ENCODE measurements at places on chromosomes 6 and 20.

DNA sequence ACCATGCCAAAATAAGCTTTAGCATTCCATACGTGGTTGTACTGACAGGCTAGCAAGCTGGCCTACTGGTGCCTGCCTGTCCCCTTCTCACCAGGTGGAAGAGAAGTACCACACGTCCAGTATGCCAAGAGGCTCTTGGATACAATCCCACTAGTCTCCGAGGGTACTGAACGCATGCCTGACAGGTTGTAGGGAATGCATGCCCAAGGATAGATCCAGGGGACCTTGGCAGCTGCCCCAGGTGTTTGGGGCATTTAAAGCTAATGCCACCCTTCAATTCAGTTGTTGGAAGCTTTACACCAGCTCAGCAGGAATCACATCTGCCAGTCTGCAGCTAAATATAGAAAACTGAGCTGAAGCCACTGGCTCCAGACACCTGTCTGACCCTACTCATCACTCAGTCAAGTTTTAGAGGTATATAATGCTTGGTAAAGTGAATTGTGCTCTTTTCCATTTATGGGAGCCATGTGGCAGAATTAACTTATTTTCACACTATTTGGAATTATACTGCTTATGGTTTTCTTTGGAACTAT, 4.9 kb downstream of the TUBB2B start:
- no peak for DNase-seq

DNA sequence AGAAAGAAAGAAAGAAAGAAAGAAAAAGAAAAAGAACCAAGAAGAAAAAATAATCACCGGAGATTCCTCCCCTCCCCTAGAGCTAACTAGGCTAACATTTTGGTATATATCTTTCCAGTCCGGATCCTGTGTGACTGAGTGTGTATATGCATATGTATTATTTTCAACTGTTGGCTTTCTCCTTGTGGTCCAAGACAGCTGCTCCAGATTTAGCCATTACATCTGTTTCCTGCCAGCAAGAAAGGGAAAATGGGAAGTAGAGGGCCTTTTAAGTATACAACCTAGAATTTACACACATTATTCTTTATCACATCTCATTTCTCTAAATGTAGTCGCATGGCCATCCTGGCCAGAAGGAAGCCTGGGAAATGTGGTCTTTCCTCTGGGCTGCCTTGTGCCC, 15.2 kb downstream of the SLC52A3 start:
- no peak for DNase-seq

GRCh38 chr6:23696992-23697391, 429.0 kb upstream of the NRSN1 start:
- DNase-seq = no peak

DNA sequence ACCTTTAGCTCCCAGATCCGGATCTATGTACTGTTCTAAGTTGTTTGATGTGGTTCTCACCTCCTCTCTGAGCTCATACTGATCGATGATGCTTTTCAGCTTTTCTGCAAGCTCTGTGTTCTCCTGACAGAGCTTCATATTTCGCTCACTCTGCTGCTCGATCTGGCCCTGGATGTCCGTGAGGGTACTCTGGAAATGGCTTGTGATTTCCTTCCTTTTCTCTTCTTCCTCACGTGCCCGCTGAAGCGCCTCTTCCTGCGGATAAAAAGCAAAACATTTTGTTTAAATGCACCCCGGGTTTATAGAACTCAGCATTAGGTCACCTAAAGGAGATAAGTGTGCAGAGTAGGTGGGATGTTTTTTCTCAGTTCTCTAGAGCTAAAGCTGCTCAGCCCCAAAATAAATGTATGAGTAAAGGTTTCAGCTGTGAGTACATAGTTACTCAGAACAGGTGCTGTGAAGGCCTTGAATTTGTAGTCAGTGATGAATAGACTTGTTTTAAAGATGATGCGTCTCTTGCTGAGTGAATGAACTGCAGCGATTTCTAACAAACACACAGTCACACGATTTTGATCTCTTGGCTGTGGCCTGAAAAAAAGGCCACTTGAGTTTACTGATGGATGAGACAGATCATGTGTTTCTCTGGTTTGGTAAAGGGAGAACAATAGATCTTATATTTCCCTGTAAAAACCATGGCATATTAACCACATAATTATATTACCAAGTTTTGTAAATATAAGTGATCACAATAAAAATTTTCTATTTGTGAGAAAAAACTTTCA, 29.1 kb downstream of the TXLNB start:
- DNase-seq = peak; percentile 43

- no peak for DNase-seq
Observed at GRCh38 chr6:41286544-41287346, at the start of gene TREM1. TSS of gene TREM1 (minus strand) at chr6:41286682. CDS start at chr6:41286655, 27 bp downstream.

DNA sequence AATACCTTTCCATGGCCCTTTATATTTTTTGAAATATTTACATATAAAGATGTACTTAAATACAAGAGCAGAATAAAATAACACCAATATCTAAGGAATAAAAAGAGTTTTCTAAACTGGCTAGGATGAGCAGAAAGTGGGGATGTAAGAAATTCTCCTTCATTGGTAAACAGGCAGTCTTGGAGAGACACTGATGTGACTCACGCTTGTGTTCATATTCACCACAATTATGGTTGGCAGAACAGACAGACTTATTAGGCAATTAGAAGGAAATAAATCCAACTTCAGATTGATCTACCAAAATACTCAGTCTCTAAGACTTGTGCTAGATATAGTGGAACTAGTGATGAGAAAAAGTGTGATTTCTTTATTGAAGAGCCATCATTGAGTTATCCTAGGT, 463.7 kb downstream of the CDC5L start:
- no peak for DNase-seq

DNA sequence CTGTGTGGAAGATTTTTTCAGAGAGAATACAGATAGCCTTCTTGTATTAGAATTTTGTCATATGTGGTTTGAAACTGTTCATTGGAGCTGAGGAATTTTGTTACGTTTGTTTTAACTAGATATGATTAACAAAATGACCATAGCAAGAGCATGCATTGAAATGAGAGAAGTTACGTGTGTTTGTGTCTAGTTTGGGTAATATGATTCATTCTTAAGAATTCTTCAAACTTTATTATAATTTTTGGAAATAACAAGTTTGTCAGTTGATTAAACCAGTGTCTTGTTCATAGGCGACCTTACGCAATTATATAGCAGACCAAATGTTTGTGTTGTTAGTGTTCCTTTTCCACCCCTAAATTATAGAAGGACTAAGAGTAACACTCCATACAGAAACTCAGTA, 5.5 kb downstream of the GMNN start:
- DNase-seq = no peak

GRCh38 chr6:43821101-43821886, 51.3 kb downstream of the VEGFA start:
- no peak for DNase-seq

GRCh38 chr6:149097794-149098193, 219.7 kb upstream of the TAB2 start:
- no peak for DNase-seq

Measured in CD4-positive, alpha-beta T cell treated with Interleukin-17A for 4 hours (primary cell).